ENCODE measurements at places on chromosomes 7 and 10.
A peak's percentile ranks its signal among the peaks of the same experiment; 100 is the strongest.

GRCh38 chr7:19772841-19773760 is at the start of gene TMEM196:
TSS of gene TMEM196 (minus strand) at chr7:19773617. CDS start at chr7:19772696, 921 bp downstream.
- peak; percentile 15 for DNase-seq

GRCh38 chr7:158530800-158531609 is 56.6 kb downstream of the PTPRN2 start:
- DNase-seq: no peak

- no peak for DNase-seq
These were observed 52.2 kb upstream of the SUN1 start for GRCh38 chr7:780081-780480.

- no peak for DNase-seq
These were observed 74.2 kb downstream of the NXPH1 start for GRCh38 chr7:8507566-8507965.

DNA sequence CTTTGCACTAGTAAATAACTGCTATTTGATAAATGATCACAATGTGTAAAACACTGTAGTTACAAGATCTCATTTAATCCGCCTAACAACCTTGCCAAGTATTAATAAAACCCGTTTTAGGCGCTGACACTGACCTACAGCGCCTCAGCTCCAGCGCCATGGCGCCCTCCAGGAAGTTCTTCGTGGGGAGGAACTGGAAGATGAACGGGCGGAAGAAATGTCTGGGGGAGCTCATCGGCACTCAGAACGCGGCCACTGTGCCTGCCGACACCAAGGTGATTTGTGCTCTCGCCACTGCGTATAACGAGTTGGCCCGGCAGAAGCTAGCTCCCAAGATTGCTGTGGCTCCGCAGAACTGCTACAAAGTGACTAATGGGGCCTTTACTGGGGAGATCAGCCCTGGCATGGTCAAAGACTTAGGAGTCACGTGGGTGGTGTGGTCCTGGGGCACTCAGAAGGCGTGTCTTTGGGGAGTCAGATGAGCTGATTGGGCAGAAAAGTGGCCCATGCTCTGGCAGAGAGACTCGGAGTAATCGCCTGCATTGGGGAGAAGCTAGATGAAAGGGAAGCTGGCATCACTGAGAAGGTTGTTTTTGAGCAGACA is 1.1 kb upstream of the TNPO3 start:
- DNase-seq: no peak

DNA sequence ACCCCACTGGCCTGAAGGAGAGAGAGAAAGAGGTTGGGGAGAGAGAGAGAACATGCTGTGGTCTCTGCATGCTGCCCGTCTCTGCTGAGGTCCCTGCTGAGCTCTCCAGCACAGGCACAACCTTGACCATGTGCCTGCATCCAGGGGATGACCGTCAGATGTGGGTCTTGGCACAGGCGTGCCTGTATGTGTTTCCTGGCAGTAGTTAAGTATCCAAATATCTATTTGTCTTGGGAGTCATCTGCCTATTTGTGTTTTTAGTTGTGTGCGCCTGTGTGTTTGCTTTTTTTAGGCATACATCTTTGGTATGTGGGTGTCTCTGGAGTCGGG is 1.9 kb upstream of the UNC5B start:
- no peak for DNase-seq

- no peak for DNase-seq
These were observed 408.0 kb downstream of the HGF start for GRCh38 chr7:81361769-81362312.

DNA sequence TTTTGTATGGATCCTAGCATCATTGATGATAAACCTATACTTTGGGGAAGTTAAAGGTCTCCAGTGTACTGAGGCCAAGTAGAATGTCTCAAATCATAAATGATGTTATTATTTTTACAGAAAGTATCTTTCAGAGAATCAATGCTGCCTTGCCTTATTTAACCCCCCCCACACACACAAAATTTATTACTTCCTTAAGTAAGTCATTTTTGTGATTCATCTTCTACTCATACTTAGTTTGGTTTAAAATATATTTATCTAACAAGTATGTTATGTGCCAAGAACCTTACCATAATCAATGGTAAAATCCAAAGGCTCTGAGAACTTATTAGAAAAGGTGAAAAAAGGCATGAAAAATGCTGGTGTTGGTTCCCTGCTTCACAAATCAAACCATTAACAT is 18.8 kb upstream of the CLDN12 start:
- no peak for DNase-seq

- DNase-seq: no peak
These were observed 102.1 kb downstream of the POLL start for GRCh38 chr10:101485681-101486554.

- no peak for DNase-seq
These were observed 95.2 kb downstream of the PHTF2 start for GRCh38 chr7:77893813-77894212.

DNA sequence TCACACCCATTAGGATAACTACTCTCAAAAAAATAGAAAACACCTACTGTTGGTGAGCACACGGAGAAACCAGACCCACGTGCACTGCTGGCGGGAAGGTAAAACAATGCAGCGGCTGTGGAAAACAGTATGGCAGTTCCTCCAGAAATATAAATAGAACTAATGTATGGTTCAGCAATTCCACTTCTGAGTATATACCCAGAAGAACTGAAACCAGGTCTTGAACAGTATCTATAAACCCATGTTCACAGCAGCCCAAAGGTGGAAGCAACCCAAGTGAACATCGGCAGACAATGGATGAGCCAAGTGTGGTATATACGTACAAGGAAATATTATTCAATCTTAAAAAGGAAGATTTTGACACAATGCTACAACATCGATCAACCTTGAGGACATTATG is 164.7 kb downstream of the ZMYND11 start:
- no peak for DNase-seq

DNA sequence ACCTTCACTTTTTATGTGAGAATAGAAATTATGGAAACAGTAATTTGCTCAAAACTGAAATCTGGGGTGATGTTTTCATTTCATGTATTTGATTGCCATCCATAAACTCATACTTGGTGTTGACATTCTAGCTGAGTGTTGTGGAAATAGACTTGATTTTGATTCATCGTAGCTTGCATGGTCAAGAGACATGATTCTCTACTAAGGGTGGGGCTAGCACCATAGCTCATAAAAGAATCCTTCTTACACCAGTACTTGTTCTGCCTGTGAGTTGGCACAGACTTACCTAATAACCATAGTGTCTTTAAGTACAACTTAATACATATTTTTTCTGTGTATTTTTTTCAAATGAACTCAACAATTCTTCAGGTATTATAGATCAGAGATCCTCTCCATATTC is 36.6 kb downstream of the RAB18 start:
- no peak for DNase-seq

DNA sequence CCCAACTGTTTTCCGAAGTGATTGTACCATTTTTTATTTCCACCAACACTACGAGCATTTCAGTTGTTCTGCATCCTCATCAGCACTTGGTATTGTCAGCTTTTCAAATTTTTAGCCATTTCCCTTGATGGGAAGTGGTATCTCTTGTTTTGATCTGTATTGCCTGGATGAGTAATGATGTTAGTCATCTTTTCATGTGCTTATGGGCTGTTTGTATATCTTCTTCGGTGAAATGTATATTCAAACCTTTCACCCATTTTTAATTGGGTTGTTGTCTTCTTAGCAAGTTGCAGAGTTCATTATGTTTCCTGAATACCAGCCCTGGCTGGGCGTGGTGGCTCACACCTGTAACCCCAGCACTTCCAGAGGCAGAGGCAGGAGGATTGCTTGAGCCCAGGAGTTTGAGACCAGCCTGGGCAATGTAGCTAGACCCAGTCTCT is 22.1 kb downstream of the CLIP2 start:
- no peak for DNase-seq

GRCh38 chr10:37865264-37865663 is 7.9 kb upstream of the ZNF248 start:
- DNase-seq: no peak

- no peak for DNase-seq
These were observed 64.4 kb upstream of the SFMBT2 start for GRCh38 chr10:7475046-7475911.

GRCh38 chr10:3238115-3238871 is 65.7 kb upstream of the PITRM1 start:
- DNase-seq: no peak

DNA sequence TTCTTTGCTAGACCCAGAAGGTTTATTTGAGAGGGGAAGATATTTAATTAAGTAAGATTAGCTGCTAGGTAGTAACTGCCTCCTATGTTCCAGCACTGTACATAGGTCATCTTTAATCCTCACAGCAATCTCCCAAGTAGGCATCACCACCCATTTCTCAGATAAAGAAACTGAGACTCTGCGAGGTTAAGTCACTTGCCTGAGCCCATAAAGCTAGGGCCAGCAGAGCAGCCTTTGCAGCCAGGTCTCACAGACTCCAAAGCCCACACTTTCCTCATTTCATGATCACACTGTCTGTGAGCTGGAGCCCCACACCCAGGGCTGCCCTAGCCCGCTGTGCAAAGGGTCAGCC is 20.6 kb downstream of the CALML3 start:
- DNase-seq: no peak

DNA sequence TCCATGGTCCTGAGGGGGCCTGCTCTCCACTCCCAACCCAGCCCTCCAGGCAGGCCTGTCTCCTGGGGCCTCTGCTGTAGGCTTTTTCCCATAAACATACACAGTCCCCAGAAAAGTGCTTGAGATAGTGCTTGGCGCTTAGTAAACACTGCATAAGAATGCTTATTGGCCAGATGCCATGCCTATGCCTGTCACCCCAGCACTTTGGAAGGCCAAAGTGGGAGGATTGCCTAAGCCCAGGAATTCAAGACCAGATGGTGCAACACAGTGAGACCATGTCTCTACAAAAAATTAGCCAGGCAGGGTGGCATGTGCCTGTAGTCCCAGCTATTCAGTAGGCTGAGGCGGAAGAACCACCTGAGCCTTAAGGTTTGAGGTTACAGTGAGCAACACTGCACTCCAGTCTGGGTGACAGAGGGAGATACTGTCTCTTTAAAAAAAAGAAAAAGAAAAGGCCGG is 24.6 kb upstream of the ASL start:
- DNase-seq: peak; percentile 65

DNA sequence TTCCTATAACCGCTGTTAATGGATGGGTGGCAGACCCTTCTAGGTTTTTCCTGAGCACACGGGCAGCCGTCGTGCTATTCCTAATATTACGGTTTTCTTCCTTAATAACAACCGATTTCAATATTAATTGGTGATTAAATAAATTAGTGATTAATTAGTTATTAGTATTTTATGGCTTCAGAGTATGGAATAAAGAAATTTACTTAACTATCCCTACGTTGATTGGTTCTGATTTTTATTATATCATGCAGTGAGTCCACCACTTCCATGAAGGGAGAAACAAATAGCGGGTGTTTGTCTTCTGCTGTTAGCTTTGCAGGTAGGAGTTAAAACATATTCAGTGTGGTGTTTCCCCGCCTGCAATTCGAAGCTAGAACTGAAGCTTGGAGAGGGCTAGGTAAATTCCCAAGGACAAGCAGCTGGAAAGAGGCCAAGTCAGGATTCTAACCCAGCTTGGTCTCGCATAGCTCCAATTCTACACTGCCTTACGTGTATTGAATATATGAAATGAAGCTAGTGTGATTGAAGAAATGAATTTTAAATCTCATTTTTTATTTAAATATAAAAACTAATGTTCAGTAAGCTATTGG is 928 bp upstream of the CSTF2T start:
- no peak for DNase-seq

- DNase-seq: no peak
These were observed 12.5 kb downstream of the DENND10 start for GRCh38 chr10:119116326-119116951.

GRCh38 chr10:129766611-129767550 is 197.2 kb downstream of the EBF3 start:
- DNase-seq: no peak

DNA sequence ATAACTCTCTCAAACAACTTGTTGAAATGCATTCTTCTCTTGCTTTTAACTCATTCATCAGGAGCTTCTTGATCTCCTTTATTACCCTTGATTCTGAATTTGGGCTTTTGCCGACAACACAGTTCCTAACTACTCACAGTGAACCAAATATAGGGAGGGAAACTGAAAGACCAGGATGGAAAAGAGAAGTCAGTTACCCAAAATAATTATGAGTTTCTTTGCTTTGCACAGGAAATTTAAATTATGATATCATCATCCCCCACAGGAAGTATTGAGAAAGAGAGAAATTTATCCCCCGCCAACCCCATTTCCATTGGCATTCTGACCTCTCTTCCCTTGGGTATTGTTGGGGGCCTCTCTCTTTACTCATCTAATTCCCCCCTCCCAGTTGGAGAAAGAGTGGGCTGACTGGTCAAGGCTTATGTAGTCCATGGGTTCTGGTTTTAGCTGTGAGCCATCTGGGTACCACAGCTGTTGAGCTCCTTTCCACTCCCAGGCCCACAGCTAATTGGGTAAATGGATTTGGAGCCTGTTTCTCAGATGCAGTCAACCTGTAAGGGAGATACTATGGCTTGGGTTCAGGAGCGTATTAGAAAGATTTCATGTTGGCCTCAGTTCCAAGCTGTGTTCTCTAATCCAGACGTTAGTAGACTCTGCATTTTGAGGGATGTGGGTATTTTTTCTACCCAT is 109.0 kb downstream of the FZD1 start:
- DNase-seq: no peak

DNA sequence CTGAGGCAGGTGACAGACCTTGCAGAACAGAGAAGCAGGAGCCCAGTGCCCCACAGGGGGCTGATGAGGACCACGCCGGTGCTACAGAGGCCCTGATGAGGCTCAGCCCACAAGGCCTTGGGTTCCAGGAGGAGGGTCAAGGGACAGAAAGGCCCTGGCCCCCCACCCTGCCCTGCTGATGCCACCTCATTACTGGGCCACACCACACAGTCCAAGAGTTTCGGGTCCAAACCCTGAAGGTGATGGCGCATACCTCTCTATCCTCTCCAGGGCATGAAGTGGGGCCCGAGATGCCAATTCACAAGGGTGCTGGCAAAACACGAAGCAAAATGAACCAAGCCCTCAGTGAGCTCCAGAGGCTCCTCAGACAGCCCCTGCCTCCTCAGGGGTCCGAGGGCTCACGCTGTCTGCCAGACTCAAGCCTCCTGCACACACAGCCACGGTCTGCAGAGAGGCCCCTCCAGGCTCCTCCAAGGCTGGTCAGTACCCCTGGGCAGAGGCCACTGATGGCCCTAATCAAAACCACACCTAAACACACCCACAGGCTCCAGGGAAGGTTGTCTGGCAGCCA is 32.3 kb downstream of the RASGEF1A start:
- DNase-seq: no peak

GRCh38 chr10:61140765-61141392 is 196.9 kb upstream of the RHOBTB1 start:
- DNase-seq: peak; percentile 7

DNA sequence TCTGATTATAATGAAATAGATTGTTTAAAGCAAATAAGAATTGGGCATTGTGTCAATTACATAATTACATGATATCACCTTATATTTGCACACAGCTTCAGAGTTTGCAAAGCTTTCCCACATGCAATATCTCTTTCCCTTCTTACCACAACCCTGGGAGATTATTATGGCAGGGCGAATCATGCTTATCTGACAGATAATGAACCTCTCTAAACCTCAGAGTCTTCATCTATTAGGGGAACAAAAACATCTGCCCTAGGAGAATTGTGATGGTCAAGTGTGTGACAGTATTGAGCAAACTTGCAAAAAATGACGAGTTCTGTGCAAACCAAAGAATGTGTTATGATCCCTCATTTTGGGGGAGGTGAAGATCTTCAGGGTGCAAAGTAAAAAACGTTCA is 90.0 kb downstream of the MYOF start:
- DNase-seq: no peak

- DNase-seq: no peak
These were observed 94.0 kb upstream of the TARP start for GRCh38 chr7:38367301-38367890.

Measured in NCI-H2029 (cell line).